ENCODE measurements at places on chromosomes 12 and 14.

- no peak for DNase-seq
Measured at GRCh38 chr14:36507847-36508417, 12.1 kb downstream of the NKX2-1 start.

DNA sequence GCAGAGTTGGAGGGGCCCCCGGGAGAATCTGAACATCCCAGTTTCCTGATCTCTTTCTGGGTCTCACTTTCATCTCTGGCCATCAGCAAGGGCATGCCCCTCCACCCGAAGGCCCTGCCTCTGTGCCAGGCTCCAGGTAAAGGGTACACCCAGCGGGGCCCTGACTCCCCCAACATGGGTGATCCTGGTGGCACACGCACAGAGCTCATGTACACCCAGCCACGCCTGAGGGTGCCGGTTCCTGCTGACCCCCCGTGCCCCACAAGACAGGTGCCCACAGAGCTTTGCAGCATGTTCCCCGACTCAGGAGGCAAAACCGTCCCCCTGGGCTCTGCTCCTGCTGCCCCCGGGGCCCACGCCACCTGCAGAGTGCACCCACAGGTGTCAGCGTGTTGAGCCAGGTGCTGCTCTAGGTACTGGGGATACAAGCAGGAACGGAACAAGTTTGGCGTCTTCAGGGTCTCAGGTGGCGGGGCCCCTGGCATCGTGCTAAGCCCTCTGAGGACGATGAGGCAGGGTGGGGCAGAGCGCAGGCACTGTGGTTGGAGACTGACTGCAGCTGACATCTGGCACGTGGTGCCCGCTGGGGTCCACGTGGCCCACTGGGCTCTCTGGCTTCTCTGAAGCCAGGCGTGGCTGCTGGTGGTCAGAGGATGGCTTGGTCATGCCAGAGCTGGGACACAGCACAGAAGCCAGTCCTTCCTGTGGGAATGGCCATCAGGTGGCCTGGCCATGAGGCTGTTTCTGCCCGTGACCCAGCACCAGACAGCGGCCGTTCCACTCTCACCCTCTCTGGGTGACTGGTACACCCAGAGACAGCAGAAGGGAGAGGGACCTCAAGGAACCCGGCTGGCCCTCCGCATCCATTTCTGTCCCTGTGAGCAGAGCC lies 13.8 kb downstream of the BAG5 start:
- no peak for DNase-seq

DNA sequence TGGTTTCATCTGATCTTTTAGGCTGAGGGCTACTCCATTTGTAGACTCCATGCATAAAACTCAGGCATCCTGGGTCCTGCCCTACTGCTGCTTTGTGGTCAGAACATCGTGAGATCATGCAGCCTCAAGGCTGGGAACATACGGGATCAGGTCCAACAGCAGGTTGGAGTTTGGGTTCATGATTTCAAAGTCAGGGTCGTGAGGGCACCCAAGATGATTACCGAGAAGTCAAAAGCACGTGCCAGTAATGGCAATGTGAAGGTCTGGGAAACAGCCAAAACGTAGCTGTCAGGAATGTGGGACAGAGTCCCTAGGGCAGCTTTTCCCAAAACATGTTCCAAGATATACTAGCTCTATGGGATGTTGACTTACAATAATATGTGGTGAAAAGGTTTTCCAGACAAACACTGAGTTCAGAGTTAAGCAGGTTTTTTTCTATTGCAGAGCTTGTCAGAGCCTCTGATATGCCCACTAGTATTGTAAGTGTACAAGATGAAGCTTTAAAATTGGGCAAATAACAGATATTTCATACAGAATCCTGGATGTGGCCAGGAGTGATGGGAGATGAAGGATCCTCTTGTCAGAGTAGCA lies 130.3 kb upstream of the DNM1L start:
- no peak for DNase-seq

DNA sequence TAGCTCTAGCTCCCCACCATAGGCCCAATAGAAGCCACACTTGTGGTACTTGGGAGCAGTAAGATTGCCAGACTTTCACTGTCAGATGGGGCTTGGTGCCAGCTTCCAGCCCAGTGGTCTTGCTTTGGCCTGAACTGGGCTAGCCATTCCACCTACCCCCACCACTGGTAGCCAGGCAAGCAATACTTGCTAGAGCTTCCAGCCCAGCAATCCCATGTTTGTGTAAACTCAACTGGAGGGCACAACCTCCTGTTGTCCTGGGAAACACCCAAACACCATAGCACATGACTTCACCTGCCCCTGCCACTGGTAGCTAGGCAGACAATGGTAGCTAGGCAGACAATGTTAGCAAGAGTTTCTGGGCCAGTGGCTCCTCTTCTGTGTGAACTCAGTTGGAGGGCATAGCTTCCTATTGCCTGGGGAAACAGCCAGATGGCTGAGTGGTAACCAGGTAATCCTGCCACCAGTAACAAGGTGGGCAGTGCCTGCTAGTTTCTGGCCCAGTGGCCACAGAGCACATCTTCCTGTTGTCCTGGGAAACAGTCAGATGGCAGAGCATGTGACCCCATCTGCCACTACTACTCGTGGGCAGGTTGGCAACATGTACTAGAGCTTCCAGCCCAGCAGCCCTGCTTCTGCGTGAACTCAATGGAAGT lies 5.6 kb upstream of the OR6C76 start:
- no peak for DNase-seq

DNA sequence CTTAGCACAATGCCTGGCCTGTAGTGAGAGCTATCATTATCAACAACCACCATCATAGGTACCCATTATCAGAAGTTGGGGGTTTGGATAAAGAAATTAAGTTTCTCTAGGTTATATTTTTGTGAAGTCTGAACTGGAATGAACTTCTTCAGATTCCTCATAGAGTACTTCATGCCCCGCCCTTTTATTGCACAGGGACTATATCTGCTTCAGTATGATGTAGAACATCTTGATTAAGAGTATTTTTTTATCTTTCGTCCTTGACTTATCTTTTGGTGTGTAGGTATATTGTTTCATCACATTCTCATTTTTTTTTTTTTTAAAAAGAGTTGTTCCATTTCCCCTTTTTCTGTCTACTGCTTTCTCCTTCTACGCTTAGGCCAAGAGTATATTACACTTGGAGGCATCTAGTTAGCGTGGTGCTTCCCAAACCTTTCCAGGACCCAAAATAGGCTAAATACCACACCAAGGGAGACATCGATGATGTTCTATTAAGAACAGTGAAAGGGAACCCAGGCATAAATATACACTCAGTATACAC lies 467.5 kb downstream of the ZFP36L1 start:
- no peak for DNase-seq

GRCh38 chr12:56247923-56248322 lies 10.3 kb downstream of the ANKRD52 start:
- DNase-seq: no peak

DNA sequence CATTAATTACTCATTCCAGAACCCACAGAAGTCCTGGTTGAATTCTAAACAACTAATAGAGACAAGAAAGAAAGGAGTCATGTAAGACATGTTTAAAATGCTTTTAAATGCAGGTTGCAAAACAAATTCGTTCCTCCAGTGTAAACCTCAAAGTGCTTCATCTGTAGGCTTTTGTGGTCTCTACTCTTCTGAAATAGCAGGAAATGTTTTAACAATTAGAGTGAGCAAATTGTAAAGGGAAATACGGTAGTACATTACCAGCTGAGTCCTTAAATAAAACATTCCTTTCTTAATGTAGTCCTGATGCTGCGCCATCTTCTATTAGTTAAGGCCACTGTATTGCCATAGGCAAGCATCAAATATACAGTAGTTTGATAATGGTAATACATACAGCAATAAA lies 1934.2 kb upstream of the SEL1L start:
- DNase-seq: no peak

DNA sequence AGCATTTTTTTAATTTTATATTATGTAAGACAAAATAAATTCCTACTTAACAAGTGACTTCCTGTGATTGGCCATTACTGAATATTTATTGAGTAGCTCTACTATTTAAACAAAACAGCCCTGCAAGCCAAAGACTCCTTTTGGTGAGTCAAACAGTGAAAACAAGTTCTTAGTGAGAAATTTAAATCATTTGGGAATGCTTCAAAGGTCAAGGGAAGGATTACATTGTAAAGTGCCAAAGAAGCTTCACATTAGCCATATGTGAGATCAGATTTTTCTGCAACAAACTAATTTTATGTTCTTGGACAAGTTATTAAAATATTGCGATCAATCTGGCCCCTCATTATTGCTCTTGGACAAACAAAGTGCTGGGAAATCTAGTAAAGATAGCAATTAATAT lies 795.4 kb upstream of the MGAT4C start:
- DNase-seq: no peak
